ENCODE measurements at places on chromosomes 12 and 14.

DNA sequence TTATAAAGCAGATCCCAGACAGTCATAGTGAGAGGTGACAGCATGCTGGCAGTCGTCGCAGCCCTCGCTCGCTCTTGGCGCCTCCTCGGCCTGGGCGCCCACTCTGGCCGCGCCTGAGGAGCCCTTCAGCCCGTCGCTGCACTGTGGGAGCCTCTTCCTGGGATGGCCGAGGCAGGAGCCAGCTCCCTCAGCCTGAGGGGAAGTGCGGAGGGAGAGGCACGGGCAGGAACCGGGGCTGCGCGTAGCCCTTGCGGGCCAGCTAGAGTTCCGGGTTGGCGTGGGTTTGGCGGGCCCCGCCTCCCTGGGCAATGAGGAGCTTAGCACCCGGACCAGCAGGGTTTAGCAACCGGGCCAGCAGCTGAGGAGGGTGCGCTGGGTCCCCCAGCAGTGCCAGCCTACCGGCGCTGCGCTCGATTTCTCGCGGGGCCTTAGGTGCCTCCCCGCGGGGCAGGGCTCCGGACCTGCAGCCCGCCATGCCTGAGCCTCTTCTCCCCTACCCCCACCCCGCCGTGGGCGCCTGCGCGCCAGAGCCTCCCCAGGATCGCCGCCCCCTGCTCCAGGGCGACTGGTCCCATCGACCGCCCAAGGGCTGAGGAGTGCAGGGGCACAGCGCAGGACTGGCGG lies 451.2 kb upstream of the DCN start:
- no peak for DNase-seq

DNA sequence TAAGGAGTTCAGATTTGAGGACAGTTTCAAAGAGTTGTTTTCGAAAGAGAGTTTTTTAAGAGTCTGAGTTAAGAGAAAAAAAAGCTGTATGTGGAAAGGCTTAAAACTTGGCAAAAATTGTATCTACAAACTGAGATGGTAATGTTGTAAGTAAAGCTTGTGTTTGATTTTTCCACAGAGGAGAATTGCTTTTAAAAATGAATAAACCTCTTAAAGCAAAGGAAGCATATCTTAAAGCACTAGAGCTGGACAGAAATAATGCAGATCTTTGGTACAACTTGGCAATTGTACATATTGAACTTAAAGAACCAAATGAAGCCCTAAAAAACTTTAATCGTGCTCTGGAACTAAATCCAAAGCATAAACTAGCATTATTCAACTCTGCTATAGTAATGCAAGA lies 50.3 kb downstream of the TMTC3 start:
- no peak for DNase-seq

DNA sequence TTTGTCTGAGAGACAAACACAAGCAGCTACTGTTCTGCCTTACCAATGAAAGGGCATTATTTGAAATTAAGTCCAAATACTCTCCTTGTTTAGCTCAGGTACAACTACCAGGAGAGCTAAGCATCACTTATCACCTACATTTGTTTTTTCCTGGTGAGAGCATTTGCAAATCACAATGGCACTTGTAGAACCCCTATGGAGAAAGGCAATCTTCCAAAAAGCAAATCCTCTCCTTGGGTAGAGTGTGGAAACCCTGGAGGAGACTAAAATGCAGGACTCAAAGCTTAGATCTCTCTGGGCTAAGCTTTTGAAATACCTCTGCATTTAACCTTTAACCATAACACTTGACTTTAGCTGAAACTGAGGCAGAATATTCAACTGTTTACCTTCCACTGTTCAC lies 20.8 kb downstream of the GTSF1 start:
- no peak for DNase-seq

DNA sequence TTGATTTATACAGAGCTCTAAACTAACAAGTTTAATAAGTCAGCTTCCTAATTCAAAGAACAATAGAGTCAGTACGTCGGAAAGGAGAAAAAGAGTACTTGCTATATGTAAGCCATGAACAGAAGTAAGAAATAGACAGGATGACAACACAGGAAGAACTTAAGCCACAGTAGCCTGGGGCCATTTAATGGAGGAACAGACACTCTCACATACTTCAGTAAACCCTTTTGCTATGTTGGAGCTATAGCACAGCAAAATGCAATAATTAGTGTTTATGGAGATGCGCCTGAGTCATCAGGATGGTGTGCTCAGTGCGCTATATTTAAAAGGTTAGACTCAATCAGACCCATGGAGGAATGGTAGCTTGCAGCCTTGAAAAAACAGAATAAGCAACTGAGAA lies 61.0 kb downstream of the SRGAP1 start:
- no peak for DNase-seq

- no peak for DNase-seq
Observed at GRCh38 chr14:59133709-59134108, 54.8 kb upstream of the DAAM1 start.

DNA sequence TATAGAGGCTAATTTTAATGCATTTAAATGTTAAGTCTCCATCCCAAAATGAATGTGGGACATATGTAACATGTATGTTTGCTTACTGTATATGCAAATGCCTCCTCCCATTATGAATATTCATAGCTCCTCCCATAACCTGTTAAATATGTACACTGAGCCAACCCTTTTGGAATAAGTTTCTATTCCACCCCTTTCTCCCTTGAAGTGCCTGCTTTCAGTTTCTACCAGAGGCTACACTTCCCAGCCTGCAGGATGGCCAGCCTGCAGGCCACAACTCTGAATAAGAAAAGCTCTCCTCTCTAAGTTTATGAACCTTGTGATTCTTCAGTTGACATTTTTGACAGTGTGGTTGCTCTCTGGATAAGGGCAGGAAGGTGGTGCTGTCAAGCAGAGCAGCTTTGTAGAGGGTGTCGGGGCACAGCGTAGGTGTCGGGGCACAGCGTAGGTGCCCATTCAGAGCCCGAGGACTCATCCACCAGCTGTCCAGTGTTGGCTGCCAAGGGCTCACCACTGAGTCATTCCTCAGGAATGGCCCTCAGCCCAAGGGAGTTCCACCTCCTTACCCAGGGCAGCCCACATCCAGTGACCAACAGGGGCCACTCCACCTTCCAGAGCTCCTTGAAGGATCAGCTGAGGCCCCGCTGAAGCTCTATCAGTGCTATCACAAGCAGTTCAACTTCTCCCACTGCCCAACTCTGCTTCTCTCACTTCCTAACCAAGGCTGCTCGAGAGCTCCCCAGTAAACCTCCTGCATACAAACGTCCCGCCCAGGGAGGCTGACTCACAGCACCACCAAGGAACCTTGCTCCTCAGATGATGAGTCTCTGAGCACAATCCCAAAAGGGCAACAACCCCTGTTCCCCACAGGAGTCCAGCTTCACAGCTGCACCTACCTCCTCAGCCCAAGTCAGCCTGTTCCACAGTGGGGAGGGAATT lies 31.4 kb downstream of the VWF start:
- DNase-seq = peak; percentile 21

DNA sequence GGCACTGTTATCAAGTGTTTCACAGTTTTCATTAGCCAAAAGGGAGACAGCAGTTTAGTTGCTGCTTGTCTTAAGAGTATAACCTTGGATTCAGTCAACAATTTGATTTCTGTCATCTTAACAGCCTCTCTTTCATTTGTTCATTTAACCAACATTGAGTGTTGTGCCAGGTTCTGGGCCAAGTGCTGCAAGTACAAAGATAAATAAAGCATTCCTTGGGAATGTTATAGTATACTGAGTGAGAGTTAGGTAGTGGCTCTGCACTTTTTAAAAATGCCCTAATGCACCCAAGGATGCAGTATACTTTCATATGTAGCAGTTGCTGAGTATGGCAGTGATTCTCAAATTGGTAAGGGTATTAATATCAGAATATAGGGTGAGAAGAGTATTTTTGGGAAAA lies 15.4 kb downstream of the APAF1 start:
- no peak for DNase-seq
